ENCODE measurements at places on chromosomes 3 and 15.

- peaks cover 12% of the 10 kb centered on the region for H3K4me1 ChIP-seq
- no peak overlapping the region for H3K27ac ChIP-seq
- H3K27me3 ChIP-seq, result peaks cover 8% of the 10 kb centered on the region
- no peak overlapping the region for H3K4me3 ChIP-seq
- DNase-seq, result no peak
- H3K36me3 ChIP-seq, result no peaks in the 10 kb centered on the region
These were observed 239.9 kb downstream of the CPNE4 start for GRCh38 chr3:131794766-131795388.

DNA sequence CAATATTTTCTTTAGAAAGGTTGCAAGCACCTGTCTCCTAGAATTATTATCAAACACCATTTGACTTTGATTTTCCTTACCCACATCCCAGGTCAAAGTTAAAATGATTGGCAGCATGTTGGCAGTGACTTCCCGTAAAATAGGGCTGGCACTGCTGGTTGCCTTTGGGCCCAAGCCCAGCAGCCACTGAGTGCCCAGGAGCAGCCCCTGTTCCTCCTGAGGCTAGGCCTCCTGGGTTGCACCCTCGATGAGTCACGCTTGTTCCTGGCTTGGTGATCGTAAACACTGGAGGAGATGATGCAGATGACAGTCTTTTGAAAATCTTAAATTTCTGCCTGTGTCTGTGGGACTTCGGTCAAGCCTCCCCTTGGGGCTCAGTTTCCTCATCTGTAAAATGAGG, 290.0 kb downstream of the TLE3 start:
- H3K4me1 ChIP-seq, result peaks cover 6% of the 10 kb centered on the region
- no peak overlapping the region for H3K4me3 ChIP-seq
- H3K27ac ChIP-seq, result no peak overlapping the region

- no peak overlapping the region for H3K27ac ChIP-seq
- peaks cover 6% of the 10 kb centered on the region for H3K27me3 ChIP-seq
These were observed 156.2 kb upstream of the IQSEC1 start for GRCh38 chr3:13229273-13229949.

DNA sequence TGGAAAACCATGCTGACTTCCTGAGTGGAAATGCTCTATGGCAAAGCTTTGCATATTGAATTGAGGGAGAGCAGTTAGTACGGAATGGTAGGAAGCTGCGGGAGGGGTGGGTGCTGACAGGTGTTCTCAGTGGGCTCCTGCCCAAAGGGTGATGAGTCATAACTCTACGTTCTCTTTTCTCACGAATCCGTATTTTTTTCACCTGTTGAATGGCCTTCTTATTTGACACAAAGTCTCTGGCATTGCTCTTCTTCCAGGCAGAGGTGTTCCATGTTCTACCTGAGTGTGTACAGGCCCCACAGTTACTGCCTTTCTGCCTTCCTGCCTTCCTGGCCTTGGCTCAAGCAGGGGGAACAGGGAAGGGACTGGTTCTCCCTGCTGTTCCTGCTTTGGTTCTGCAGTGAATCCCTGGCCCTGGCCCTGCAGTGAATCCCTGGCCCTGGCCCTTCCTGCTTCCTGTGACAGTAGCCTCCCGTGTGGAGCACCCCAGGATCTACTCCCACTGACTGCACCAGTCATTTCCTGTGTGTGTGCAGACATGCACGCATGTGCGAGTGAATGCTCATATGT, 31.9 kb downstream of the TRAK1 start:
- DNase-seq, result no peak
- H3K27me3 ChIP-seq, result no peaks in the 10 kb centered on the region
- no peak overlapping the region for H3K27ac ChIP-seq
- H3K36me3 ChIP-seq, result no peaks in the 10 kb centered on the region

DNA sequence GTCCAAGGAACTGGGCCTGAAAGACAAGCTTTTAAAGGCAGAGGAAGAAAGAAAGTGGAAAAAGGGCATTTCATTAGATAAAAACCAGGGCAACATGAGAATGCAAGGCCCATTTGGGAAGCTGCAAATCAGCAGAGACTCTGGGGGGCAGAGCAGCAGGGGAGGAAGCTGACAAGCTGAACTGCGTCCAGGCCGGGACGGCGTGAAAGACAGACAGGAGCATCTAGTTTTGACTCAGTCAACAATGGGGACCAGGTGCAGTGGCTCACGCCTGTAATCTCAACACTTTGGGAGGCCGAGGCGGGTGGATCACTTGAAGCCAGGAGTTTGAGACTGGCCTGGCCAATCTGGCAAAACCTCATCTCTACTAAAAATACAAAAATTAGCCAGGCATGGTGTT, 69.9 kb downstream of the CDC25A start:
- no peak overlapping the region for H3K4me3 ChIP-seq
- DNase-seq, result no peak
- no peak overlapping the region for H3K27ac ChIP-seq

GRCh38 chr3:196177567-196177966, 33.6 kb downstream of the ZDHHC19 start:
- no peak overlapping the region for H3K4me3 ChIP-seq
- no peaks in the 10 kb centered on the region for H3K27me3 ChIP-seq
- H3K36me3 ChIP-seq, result no peaks in the 10 kb centered on the region
- peaks cover 17% of the 10 kb centered on the region for H3K4me1 ChIP-seq
- H3K27ac ChIP-seq, result no peak overlapping the region

DNA sequence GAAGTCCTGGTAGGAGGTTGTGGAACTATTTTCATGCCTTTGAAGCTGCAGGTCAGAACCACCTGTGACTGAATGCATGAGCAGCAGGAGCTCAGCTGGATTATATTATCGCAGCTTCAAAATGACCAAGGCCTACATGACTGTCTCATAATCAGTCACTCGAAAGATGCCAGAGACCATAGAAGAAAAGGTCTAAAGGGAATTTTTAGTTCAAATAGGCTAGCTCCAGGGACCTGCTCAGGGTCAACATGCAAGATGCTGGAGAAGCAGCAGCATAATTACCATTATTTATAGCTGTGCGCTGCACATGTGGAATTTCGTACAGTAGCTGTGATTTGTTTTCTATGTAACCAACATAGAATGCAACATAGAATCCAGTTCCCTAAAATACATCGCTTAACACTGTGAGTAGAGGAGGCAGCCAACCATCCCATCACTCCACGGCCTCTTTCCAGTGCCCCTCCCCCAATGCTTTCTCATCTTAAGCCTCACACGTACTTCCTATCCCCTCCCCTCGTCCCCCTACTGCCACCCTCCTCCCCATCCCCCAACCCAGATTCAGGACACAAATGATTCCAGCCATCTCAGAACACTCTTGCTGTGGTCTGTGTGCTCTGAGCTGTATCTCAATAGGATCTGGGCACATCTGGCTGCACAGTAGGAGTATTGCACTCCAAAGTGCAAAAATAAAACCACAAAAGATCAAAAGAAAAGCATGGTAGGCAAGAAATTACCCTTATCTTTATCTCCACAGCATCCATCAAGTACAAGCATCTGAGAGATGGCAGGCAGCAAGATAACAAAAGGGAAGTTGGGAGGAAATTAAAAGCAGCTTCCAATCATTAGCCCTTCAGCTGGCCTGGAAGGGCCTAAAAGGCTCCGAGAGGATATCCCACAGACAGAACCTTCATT, 352.8 kb upstream of the SEMA6D start:
- DNase-seq, result no peak
- H3K4me3 ChIP-seq, result no peak overlapping the region
- no peak overlapping the region for H3K27ac ChIP-seq
- H3K4me1 ChIP-seq, result no peaks in the 10 kb centered on the region
- H3K27me3 ChIP-seq, result no peaks in the 10 kb centered on the region
- no peaks in the 10 kb centered on the region for H3K36me3 ChIP-seq

DNA sequence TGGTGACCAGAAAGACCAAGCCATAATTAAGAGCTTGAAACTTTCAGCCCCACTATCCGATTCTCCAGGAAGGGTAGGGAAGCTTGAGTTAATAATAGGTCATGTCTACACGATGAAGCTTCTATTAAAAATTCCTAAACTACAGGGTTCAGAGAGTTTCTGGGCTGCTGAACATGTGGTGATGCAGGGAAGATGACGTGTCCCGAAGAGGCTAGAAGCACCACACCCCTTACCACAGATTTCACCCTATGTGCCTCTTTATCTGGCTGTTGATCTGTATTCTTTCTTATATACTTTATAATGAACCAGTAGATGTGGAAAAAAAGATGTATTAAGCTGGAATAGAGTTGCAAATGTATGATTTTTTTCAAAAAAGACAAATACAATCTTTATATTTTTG, 473.4 kb downstream of the NLGN1 start:
- no peak for DNase-seq
- H3K4me3 ChIP-seq, result no peak overlapping the region
- no peaks in the 10 kb centered on the region for H3K4me1 ChIP-seq
- H3K27me3 ChIP-seq, result no peaks in the 10 kb centered on the region
- H3K27ac ChIP-seq, result no peak overlapping the region
